ENCODE measurements at places on chromosomes 16 and 17. TPM values are rescaled to one million over a fixed set of nuclear protein-coding genes. Genes with fewer than 3 reads are reported as not detected.

The CTRL gene
- 0.80 TPM for total RNA-seq

DNA sequence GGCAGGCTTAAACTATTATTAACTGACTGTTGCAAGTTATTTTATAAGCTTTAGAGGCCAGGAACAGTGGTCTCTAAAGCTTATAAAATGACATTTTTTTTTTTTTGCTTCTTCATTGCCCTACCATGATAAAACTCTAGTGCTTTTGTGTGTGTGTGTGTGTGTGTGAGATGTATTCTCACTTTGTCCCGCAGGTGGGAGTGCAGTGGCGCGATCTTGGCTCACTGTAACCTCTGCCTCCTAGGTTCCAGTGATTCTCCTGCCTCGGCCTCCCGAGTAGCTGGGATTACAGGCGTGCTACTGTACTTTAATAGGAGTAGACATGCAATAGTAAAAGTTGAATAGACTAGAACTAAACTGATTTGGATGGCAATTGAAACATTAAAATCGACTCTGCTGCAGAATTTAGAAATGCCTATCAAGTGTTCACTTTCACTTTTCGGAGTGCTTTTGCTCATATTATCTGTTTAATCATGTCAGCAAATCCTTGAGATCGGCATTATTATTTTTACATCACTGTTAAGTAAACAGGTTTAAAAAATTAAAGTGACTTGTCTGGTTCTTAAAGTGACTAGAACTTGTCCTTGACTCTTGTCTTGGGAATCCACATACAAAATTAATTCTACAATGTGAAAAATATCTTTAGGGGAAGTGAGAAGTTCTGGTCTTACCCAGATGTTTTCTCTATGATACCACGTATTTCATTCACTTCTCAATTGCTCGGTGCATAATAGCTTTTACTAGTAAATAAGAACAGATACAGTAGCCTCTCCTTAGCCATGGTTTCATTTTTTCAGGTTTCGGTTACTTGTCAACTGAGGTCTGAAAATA, 8.4 kb upstream of the PCTP start:
- DNase-seq, result no peak

The GPR142 gene
- total RNA-seq, result 0.17 TPM

The TEKT3 gene
- total RNA-seq, result 0.69 TPM

DNA sequence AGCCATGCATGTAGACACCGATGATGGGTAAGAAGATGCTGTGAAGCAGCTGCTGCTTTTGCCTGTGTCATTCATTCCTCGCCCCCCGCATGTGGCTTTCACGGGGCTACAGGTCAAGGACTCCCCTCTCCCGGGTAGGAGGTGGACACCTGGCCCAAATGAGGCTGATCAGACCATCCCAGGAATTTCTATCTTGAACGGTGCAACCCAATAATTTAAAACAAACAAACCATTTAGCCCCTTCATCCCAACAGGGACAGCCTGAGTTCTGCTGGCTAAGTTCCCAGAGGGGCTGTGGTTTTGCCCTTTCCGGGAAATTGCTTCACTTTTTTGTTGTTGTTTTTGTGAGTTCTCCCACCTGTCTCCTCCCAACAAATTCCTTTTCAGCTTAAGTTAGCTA, 137.7 kb upstream of the CDH5 start:
- no peak for DNase-seq

- no peak for DNase-seq
These were observed 392.2 kb downstream of the NPIPA8 start for GRCh38 chr16:17944345-17944744.

- no peak for DNase-seq
These were observed 9.6 kb downstream of the STX8 start for GRCh38 chr17:9566067-9566466.

The DBNDD1 gene
- total RNA-seq, result 2.0 TPM

The GGT6 gene
- 219 TPM for total RNA-seq

GRCh38 chr16:49672753-49673152, 183.2 kb downstream of the ZNF423 start:
- DNase-seq, result no peak

DNA sequence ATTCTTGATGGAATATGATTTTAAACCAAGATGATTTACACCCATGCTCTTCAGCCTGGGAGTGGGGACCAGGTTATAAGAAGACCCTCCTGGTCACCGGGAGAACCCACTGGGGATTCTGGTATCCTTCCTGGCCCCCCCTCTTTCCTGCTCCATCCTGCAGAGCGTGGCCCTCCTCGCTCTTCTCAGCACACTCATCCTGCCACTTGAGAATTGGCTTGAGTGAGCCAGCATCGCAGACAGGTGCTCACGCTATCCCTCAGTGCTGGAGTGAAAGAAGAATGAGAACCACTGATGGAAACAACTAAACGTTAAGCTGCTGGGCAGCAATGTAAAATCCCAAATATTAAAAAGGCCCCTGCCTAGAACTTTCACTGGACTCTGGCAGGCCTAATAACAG, 98.0 kb downstream of the CYTH1 start:
- no peak for DNase-seq

The TBX6 gene
- total RNA-seq, result 0.63 TPM

GRCh38 chr17:15406081-15406480, 61.3 kb downstream of the CDRT4 start:
- DNase-seq, result no peak

The GNG13 gene
- not detected for total RNA-seq

The PIK3R6 gene
- total RNA-seq, result 0.32 TPM

GRCh38 chr17:334974-335481, 17.6 kb downstream of the RPH3AL start:
- DNase-seq, result no peak

DNA sequence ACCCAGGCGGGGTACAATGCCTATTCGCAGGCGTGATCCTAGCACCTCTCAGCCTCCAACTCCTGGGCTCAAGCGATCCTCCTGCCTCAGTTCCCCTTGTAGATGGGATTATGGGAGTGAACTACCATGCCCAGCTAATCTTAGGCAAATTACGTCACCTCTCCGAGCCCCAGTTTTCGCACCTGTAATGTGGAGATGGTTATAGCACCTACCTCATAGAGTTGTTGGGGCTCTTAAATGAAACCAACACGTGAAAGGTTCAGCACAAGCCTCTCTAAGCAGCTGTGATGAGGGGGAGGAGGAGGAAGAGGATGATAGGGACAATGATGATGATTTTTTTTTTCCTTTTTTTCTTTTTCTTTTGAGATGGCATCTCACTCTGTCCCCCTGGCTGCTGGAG, 59.9 kb downstream of the ABR start:
- DNase-seq, result no peak

The PALB2 gene
- total RNA-seq, result 12.7 TPM

DNA sequence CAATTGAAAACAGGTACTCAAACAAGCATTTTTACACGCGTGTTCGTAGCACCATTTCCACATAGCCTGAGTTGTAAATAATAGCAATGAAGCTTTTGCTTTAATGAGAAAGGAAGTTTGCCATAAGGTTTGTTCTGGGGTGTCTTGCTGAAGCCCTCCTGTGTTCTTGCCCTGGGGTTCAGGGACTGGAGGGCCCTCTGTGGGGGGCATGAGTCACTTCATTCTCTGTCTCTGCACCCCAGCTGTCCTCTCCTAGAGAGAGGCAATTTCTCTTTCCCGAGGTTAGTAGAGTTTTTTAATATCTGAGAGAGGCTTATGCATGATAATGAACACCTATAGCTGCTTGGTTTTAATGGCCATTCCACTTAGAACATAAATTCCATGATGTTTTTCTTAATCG, 9.6 kb downstream of the AFMID start:
- no peak for DNase-seq

GRCh38 chr17:16215002-16215272, 397 bp downstream of the NCOR1 start:
- peak; percentile 75 for DNase-seq

- DNase-seq, result no peak
These were observed 1.0 kb upstream of the TBC1D10B start for GRCh38 chr16:30371248-30371816.

DNA sequence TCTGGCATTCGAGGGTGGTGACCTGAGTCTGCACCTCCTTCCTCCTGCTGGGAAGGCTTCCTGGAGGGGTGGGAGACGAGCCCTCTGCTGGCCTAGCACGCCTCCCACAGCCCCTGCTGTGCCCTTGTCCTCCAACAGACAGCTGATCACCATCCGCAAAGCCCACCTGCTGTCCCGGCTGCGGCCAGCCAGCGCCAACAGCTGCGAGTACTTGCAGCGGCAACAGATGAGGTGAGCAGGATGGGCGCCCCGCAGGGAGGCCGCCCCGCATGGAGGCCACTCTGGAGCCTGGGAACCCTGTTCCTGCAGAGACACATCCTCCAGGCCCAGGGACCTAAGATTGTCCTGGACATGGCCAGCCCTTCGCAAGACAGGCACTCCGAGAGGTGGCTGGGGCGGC, 21.6 kb downstream of the UBALD1 start:
- no peak for DNase-seq

DNA sequence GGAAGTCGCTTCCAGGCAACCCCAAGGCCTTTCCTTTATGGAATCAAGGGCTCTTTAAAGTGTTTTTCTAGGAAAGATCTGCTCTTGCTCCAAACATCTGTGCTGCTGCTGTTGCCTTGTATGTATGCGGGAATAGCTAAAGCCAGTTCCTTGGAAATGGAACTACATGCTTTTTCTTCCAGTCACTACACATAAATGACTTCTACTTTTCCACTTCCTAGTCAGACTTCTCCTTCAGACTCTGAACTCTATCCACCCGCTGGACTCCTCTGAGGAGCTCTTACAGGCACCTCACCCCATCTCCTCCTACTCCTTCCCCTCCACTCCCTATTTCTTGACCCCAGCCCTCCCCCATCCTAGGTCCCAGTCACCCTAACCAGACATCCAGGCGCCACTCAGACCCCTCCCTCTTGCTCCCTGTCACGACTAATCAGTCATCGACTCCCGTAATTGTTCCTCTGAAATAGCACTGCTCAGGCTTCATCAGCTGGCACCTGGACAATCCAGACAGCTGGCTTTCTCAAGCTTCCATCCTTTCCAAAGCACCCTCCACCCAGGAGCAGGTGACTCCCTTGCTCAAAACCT, 15.0 kb upstream of the PEMT start:
- DNase-seq, result no peak

The SPATA32 gene
- total RNA-seq, result 0.22 TPM

DNA sequence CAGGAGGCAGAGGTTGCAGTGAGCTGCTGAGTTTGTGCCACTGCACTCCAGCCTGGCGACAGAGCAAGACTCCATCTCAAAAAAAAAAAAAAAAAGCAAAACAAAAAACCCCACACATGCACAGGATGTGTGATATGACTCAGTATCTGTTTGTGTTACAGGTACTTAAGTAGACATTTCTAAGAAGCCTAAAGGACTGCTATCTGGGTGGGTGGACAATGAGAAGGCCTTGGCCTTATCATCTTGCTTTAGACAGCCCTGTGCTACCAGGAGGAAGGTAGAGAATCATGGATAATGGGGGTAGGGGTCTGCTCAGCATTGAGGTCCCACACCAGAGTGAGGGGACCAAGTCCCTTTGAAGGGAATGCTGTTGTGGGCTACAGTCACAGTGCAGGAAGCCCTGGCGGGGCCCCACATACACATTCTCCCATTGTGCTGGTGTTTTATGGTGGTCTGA, 26.7 kb downstream of the PLD6 start:
- no peak for DNase-seq

GRCh38 chr17:63133491-63133890, 167.5 kb downstream of the TANC2 start:
- DNase-seq, result no peak

GRCh38 chr17:38789185-38789584, 10.2 kb downstream of the PIP4K2B start:
- DNase-seq, result no peak

The TBC1D26 gene
- not detected for total RNA-seq

The TBC1D3B gene
- 12.9 TPM for total RNA-seq

DNA sequence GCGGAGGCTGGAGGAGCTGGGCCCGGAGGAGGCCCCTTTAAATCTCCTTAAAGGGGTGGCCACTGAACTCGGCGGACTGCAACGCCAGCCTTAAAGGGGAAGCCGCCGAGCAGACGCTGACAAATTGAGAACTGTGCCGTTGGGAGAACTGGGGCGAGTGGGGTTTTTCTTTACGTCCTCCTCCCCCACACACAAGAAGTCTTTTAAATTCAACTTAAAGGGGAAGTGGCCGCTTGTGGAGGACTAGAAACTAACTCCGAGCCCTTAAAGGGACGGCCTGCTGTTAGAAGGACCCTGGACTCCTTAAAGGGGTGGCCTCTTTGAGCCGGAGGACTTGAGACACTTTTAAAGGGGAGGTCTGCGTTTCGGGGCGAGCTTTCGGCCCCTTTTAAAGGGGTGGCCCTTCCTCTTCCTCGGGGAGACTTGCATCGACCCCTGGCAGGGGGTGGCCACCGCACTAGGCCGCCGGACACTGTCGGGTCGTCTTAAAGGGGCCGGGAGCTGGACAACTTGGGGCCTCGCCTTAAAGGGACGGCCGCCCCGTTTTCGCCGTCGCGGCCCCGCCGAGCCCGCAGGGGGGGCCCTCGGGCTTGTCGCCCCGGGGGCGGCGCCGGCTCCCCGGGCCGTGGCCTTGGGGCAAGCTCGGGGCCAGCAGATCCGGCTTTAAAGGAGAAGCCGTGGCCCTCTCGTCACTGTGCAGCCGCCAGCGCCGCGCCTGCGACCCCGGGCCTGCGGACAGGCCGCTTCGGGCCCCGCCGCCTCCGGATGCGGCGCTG, 688 bp downstream of the FBRS start:
- DNase-seq, result peak; percentile 88

All from mucosa of descending colon (tissue), 3 donors.